ENCODE measurements at places on chromosomes 2 and 18. TPM values are rescaled to one million over a fixed set of nuclear protein-coding genes. Genes with fewer than 3 reads are reported as not detected.

- no peak for DNase-seq
Measured at GRCh38 chr2:101146535-101146934, 4.6 kb downstream of the TBC1D8 start.

Gene CYTIP
- 0.87 TPM for polyA plus RNA-seq

GRCh38 chr18:46488471-46489213 lies 168.4 kb downstream of the LOXHD1 start:
- DNase-seq, result peak; percentile 52

GRCh38 chr2:20539133-20539719 lies 92.4 kb downstream of the RHOB start:
- no peak for DNase-seq

Gene CYP1B1
- 12.7 TPM for polyA plus RNA-seq

Gene COQ10B
- polyA plus RNA-seq, result 13.3 TPM

- DNase-seq, result no peak
Measured at GRCh38 chr2:174572556-174572955, 25.0 kb downstream of the WIPF1 start.

DNA sequence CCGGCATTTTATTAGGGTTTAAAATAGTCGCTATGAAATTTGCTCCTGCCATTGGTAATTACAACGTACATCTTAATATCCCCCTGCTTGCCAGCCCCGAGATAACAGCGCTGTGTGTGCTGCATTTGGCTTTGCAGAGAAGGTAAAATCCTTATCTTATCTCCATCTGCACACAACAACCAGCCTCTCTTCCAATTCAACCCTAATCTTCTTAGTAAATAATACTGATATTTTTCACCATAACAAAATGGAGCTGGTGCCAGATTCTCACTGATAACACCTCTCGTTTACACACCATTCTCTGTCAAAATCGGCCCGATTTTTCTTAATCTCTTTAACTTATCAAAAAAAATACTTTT lies 61.4 kb upstream of the SIX3 start:
- no peak for DNase-seq

GRCh38 chr2:164369366-164369765 lies 251.9 kb downstream of the GRB14 start:
- peak; percentile 48 for DNase-seq

DNA sequence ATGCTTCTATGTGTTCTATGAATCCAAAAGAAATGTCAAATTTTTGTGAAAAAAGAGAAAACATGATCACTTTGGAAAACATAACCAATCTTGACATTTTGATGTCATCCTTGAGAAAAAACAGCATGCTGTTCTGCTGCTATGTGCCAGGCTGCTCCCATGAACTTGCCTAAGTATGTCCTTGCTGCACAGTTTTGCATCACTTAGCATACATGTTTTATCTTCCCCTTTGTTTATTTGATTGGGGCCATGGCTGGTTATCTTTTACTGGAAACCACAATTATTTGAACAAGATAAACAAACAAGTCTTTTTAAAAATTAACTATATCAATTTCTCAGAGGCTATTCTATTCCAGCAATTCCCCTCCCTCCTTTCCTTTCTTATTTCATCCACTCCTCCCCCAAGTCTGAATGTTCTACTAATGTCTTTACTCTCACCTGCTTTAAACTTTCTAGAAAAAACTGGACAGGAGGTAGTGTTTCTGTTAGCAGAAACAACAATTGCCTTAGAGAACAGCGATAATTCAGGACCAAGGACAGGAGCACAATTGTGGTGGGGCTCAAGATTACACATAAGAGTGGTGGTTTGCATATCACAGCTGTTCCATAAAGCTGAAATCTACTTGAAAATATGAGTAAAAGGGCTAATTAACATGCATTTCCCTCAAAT lies 6.7 kb downstream of the AOX1 start:
- DNase-seq, result peak; percentile 11

Gene MYO3B
- polyA plus RNA-seq, result 0.13 TPM

- no peak for DNase-seq
Measured at GRCh38 chr2:8393506-8393905, 288.4 kb upstream of the ID2 start.

Gene CRYGD
- not detected for polyA plus RNA-seq

DNA sequence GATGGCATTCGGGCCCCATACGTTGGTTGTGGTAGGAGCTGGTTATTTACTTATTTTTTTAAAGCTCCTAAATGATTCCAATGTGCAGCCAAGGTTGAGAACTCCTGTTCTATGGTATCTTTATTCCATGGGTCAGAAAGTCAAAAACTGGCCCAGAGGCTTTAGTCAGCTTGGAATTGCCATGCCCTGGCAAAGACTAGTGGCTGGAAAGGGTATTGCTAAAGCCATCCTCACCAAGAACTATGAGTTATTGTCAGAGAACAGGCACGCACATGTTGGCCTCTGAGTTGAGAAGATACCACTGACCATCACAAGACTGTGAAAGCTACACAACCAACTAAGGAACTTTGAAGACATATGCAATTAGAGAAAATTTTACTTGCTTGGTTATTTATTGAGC lies 47.9 kb upstream of the ACMSD start:
- no peak for DNase-seq

Gene ARHGAP15
- polyA plus RNA-seq, result 7.9 TPM

GRCh38 chr18:48197819-48198218 lies 211.4 kb downstream of the ZBTB7C start:
- DNase-seq, result no peak

GRCh38 chr2:59985923-59986322 lies 567.5 kb downstream of the BCL11A start:
- no peak for DNase-seq

GRCh38 chr2:231380991-231381847 lies 14.3 kb upstream of the B3GNT7 start:
- DNase-seq, result no peak

GRCh38 chr2:231780123-231780908 lies 766 bp downstream of the PDE6D start:
- peak; percentile 27 for DNase-seq

DNA sequence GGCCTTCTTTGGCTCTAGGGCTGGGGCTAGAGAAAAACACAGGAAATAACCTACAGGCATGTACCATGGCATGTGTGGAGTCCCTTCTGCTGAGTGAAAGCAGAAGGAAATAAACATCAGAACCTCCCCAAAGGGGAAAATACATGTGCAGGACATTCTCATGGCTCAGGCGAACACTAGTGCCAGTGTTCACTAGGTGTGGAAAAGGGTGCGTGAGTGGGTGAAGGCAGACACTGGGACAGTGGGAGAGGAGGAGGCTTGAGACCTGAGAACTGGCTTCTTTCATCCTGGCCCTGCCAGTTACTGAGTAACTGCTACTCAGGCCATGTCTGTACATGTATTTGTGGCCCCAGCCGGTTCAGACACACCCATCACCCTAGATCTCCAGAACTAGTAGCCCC lies 268.2 kb downstream of the PRKCE start:
- DNase-seq, result no peak

Gene AQP12B
- polyA plus RNA-seq, result 1.1 TPM

- no peak for DNase-seq
Measured at GRCh38 chr2:4753721-4754120, 938.5 kb upstream of the SOX11 start.

DNA sequence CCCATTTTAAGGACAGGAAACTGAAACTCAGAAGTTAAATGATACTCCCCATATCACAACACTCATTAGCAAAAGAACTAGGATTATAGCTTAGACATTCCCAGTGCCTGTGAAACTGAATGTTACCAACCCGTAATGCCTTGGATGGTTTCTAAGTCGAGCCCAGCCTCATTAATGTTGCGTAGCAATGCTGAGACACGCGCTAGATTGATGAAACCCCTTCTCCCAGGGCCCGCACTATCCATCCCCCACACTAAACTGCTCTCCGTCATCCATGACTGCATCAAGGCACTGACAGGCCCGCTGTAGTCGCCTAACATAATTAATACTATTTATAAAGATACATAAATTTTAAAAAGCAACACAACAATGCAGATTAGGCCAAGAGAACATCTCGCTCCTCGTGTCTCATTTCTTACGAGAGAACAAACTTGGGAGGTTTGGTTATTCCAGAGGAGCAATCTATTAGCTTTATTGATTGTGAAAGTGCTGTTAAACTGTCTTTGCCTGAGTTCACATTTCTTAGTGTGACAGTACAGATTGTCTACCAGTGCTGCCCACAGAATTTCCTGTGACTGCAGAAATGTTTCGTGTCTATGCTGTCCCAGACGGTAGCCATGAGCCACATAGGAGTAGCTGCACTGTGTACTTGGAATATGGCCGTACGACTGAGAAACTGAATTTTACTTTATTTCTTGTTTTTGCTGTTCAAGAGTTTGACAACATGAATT lies 312.2 kb upstream of the RAB12 start:
- DNase-seq, result no peak

GRCh38 chr2:1974397-1974796 lies 230.1 kb upstream of the PXDN start:
- peak; percentile 80 for DNase-seq

DNA sequence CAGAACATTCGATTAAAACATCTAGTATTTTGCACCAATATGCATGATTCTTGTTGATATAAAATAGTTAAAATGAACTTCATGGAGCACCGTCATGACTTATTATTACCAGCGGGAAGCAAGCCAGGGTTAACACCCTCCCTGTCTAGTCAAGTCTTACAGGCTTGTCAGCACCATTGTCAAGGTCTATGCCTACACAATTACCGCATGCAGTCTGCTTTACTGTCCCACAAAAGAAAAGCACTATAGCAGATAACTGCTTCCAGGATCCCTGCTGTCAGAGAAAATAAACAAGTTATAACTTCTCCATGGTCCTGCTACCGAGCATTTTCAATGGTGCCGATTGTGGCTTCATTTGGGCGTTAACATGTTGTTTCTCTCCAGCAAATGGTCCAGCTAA lies 968.0 kb upstream of the FAM98A start:
- no peak for DNase-seq

Gene PDCD1
- polyA plus RNA-seq, result not detected

DNA sequence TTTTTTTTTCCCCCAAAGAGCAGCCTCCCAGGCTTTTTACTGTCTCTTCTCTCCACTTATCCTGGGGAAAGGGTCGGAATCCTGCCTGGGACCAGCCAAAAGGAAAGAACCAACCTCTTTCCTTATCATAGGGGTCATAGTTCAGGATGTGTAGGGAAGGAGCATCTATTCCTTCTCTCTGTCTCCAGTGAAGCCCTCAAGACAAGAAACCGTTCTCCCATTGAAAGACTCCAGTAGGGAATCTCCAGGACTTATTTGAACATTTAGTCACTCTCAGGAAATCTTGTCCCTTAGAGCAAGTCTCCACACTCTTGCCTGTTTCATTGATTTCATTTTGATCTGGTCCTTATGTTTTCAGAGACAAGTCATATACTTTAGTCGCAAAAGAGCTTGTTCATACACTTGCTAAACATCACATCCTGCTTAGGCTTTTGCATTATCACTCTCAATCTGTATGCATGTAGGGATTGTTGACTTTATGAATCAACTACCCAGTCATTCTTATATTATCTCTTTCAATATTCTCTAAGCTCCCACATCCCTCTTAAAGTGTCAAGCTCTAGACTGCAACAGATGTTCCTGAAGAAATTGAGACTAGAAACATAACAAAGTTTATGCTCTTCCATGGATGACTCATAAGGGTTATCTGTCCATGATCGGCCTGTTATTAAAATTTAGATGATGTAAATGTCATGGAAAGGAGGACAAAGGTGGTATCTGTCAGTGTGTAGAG lies 116.2 kb upstream of the ST6GAL2 start:
- no peak for DNase-seq

DNA sequence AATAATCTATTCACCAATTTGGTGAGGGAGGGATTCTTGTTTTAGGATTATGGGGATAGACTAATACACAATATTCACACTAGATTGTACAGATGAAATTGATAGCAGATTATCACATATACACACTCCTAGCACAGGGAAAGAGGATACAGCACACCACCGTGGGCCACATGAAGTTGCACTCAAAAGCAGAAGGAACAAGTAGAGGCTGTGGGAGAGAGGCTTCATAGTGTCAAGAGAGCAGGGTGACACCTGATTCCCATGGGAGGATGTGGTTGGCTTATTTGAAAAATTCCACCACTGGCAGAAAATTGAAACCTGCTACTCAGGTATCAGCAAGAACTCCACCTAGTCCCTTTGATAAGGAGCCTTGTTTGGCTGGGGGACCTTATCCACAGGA lies 395.6 kb downstream of the SPAG16 start:
- DNase-seq, result no peak

- no peak for DNase-seq
Measured at GRCh38 chr2:97698530-97698929, 14.8 kb upstream of the ZAP70 start.

DNA sequence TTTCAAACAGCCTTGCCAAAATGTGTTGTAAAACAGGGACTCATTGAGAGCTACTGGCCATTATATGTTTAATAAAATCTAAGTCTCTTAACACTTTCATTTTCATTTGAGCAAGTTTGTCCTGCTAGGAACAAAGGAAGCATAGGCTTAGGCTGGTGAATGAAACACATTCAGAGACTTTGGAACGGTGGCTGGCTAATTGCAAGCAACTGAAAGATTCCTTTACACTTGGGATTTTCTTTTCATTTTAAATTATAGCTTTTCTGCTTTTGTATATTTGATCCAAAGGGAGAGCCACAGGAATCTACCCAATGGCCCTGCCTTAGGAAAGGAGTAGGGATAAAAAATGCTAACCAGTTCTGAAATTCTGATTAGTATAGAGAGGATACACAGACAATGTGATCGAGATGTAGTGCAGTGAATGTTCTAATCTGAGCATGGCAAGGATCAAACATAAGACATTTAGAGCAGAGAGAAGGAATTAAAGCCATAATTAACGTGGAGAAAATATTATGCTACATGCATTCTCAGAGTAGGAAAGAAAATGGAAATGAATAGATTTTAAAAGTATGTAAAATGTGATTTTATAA lies 911.4 kb upstream of the SLC39A10 start:
- DNase-seq, result no peak

Gene CFAP210
- polyA plus RNA-seq, result 0.54 TPM

DNA sequence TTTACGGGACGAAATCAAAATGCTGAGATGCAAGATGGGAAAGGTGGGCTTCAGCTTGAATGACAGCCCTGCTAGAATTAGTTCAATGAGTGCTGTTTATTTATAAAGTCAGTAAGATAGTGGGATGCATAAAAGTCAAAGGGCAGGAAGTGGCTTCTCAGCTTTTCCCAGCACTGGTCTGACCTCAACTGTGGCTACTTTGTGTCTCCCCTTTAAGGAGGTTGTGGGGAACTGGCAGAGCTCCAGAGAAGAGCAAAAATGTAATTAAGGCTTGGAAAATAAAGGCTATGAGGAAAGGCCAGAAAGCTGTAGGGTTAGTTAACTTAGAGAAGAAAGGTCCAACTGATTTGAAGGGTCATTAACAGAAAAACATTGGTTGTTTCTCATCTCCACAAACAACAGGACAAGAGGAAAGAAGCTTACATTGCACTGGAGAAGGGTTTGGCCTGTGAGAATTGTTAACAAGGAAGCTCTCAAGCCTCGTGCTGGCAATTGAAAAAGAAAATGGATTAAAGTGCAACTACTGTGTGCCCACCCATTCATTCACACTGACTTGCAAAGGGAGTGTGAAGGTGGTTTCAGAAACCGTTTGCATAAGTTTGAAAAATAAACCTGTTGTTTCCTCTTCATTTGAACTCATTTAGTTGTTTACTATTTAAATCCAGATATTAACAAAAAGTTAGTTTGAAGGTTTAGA lies 68.8 kb upstream of the CD28 start:
- no peak for DNase-seq

Data from muscle of leg (tissue), 16 donors.